ENCODE measurements at places on chromosomes 3 and 15.
A peak's percentile ranks its signal among the peaks of the same experiment; 100 is the strongest.

DNA sequence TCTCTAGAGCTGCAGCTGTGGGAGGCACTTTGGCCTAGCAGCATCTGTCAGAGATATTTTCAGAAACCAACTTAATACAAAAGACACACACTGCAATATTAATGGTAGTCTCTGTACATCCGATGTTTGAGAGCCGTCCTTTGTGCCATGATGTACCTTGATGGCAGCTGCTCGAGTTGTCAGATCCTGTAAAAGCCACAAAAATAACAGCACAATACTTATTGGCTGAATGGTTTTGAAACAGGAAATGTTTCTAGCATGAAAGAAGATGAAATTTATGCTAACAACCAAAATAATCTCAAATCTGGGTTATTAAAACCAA is 445.5 kb upstream of the TBL1XR1 start:
- no peak for DNase-seq

- no peak for DNase-seq
Measured at GRCh38 chr3:176928582-176928931, 268.7 kb downstream of the TBL1XR1 start.

DNA sequence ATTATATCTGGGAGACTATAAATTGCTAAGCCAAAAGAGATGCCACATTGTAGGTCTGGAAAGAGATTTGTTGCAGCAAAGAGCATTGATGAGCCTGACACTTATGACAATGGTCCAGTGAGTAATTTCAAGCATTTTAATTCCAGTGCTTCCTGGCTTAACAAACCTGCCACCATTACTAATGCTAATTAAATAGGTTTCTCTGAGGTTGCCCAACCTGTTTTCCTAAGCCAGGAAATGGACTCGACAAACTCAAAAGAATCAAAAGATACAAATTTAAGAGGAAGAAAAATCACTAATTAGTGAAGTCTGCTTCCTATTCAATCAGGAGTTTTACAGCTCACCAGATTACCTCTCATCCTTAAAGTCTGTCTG is 36.7 kb upstream of the CTDSPL start:
- no peak for DNase-seq

- DNase-seq, result no peak
Measured at GRCh38 chr15:100781061-100781960, 98.3 kb upstream of the ALDH1A3 start.

GRCh38 chr3:155646669-155647068 is 98.2 kb downstream of the PLCH1 start:
- DNase-seq, result no peak

DNA sequence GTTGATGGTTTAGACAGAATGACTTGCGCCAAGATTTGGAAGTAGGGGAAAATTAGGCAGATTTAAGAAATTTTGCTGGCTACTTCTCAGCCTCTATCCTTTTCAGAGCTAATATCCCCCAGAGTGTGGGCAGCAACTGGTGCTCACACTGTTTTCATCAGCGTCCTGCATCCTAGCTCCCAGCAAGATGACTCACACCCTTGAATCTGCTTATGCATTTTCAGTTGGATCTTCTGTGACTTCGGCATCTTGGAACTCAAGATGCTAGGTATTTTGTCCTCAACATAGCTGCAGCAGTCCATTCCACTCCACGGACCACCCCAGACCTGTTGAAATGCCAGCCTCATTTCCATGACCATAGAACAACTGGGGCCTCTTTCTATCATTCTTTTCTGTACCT is 336.1 kb upstream of the NR2F2 start:
- no peak for DNase-seq

DNA sequence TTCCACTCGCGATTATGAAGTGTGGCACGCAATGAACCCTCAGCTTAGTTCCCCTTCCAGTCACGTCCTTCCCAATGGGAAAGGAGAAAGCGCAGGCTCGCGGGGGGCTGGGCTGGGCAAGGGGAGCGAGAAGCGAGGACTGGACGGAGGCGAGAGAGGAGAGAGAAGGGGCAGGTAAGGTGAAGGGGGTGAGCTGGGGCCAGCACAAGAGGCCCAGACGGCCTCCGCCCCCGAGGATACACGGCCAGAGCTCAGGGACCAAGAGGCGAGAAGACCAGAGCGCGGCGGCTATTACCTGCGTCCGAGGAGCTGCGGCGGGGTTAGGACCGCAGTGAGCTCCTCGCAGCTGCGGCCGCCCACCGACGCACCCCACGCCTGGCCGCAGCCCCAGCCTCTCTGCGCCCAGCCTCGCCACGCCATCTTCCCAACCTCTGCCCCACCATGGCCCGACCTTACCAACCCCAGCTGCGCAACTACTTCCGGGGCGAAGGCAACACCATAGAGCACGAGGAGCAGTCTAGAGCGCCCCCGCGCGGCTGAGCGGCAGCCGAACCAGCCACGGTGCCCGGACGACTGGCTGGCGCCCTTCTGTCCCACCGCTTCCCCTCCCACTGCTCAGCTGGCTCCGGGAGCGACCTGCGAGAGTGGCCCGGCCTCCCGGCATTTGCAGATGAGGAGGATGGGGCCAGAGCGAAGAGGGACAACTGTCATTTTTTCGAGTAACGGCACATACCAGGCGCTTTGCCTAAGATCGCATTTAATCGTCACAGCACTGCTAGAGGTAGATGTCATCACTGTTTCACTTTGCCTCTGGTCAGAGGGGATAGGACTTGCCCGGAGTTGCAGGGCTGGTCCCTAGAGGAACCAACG is at the start of gene PARL:
TSS of gene PARL (minus strand) at position 454 of the 870 bp plus-strand sequence. CDS start at position 420, 34 bp downstream.
- DNase-seq, result peak; percentile 63

DNA sequence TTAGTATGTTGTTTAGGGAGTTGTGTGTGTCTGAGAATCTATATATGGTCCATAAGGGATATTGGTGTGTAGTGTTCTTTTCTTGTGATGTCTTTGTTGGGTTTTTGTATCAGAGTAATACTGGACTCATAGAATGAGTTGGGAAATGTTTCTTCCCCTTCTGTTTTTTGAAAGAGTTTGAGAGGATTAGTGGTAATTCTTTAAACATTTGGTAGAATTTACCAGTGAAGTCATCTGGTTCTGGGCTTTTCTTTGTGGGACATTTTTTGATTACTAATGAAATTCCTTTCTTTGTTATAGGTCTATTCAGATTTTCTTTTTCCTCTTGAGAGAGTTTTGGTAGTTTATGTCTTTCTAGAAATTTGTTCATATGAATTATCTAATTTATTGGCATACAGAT is 16.9 kb downstream of the ACKR2 start:
- no peak for DNase-seq

GRCh38 chr3:59783468-59783988 is 733.7 kb upstream of the CFAP20DC start:
- no peak for DNase-seq

DNA sequence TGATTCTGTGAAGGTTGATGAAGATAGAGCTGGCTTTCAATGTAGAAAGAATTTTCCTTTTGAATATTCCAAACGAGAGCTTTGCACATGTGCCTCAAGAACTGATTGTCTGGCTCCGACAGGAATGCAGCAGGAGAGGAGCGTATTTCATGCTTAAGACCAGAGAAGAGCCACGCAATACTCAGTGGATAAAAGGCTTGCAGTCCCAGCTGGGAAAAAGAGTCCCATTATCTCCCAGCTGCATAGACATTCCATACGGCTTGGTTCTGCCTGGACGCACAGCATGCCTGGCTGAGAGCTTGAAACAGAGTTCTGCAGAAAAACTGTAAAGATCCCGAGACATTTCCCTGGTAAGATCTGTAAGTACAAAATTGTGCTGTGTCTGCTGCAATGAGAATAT is at the start of gene CNTN6:
TSS of gene CNTN6 (plus strand) at position 254 of the 400 bp plus-strand sequence. CDS start 54,985 bp downstream, outside the sequence.
- no peak for DNase-seq

DNA sequence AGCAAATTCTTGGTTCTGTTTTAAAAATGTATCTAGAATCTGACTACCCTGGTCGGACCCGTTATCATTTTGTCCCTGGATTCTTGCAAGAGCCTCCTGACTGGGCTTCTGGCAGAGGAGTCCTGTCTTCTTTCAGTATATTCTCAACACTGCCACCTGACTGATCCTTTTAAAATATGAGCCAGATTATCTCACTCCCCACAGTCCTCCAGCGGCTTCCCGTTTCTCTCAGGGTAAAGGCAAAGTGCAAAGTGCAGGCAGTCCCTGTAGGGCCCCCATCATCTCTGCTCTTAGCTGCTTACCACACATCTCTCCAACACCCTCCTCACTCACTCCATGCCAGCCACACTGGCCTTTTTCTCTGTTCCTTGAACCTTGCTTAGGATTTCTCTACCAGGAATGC is 28.4 kb downstream of the CRTC3 start:
- no peak for DNase-seq

GRCh38 chr3:100002599-100003350 is 111.5 kb downstream of the FILIP1L start:
- peak; percentile 32 for DNase-seq

GRCh38 chr3:116040152-116040551 is 405.1 kb downstream of the LSAMP start:
- no peak for DNase-seq

DNA sequence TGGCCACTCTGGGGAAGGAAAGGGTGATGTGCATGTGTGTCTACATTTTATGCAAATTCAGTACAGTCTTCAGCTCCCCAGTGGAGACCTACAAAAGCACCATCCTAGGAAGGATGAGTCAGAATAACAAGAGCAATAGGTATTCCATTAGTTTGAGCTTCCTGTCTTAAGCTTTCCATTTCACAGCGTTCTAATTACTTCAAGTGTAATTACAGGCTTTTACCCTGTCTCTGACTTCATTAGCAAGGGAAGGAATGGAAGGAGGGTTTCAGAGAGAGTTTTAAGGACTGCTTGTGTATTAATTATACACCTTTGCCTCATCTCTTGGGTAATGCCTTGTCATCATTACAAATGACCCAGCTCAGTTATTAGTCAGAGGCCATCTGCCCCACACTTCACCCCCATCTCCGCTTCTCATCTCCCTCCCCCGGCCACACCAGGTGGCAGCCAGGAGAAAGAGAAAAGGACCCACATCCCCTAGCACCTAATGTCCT is 202.8 kb upstream of the MRPL3 start:
- no peak for DNase-seq

DNA sequence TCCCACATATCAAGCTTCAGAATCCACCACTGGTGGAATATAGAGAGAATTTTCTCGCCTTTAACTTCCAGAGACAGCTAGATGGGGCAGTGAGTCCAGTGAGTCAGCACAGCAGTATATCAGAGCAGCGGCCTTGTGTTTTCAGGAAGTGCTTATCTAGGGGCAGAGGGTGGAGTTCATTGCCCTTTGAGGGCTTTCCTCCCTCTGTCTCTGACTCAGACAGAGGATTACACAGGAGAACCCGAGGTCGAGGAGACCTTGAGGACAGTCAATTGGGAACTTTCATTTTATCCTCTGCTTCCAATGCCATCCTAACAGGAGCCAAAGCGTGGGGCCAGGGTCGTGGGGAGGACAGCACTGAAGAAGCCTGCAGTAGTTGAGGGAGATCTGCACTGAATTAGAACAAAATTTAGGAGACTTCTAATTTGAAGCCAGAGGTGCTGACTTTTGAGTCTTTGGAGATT is 109.6 kb upstream of the UMPS start:
- DNase-seq, result peak; percentile 1

GRCh38 chr15:73114064-73114463 is 61.8 kb downstream of the NEO1 start:
- no peak for DNase-seq

DNA sequence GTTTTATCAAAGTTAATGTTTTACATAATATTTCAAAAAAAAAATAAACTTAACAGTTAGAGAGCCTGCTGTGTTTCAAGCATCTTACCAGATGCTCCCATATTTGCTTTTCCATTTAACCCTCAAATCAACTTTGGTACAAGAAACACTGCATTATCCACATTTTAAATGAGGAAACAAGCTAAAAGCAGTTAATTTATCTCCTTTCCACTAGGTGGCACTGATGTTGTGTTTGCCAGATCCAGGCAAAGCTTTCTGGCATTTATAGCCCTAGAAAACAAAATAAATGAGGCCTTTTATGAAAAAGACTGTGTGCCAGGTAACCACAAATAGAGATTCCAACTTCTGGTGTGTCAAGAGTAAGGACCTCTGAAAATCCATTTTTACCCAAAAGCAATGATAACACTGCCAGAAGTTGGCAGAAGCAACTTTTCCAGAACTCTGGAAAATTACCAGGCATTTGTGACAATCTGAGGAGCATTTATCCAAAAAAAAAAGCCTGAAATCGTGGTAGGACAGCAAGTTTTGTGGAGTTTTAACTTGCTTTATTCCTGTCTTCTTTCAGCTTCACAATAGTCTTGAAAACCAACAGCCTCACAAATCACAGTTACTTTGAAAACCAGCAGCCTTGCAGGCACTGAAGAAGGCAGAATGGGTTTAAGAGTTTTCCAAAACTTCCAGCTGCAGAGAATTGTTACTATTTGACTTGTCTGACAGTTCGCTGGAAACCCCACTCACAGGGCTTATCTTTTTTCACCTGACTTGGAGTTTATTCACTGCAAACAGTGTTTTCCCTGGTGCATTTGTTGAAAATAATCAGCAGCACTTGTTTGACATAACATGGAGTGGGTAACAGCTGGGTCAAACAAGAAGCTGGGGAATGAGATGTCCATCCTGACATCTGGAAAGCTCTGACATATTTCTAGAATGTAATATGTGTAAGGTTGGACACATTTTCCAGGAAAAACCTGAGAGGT is 9.2 kb downstream of the FAM162A start:
- DNase-seq, result no peak

- no peak for DNase-seq
Measured at GRCh38 chr15:70245932-70246622, 148.4 kb upstream of the TLE3 start.

DNA sequence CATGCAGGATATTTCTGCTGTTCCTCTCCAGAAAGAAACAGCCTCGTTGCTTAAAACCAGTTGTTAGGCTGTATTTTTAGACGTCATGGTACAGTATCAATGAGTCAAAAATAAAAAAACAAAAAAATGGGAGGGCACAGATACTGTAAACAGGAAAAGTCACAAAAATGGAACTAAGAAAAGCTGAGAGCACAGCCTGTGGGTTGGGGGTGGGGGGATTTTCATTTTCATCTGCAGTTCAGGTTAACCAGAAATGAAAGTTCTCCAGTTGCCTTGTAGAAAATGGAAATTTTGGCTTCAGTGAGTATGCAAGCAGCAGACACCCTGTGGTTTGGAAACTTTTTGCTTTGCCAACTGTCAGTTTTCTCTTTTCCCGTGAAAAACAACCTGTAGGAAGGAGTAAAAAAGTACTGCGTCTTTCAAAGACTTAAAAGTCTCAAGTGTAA is 59.0 kb downstream of the FRMD4B start:
- no peak for DNase-seq

Data from pulmonary artery endothelial cell (primary cell).